ENCODE measurements at places on chromosomes 4 and X.

DNA sequence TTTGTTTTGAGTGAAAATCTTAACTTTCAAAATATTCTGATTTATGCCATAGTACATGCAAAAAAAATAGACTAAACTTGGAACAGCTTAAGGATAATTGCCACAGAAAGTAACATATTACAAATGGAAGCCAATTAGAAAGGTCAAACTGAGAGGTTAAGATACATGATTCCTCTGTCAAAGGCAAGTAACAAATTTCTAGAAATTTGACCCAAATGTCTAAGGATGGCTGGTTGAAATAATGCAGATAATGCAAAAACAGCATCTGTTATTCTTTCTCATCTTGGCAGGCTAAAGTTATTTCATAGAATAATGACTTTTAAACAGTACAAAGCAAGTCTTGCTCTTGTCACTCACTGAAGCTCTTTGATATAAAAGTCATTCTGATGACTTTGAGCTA, 10.5 kb downstream of the FGF5 start:
- no peak for DNase-seq

DNA sequence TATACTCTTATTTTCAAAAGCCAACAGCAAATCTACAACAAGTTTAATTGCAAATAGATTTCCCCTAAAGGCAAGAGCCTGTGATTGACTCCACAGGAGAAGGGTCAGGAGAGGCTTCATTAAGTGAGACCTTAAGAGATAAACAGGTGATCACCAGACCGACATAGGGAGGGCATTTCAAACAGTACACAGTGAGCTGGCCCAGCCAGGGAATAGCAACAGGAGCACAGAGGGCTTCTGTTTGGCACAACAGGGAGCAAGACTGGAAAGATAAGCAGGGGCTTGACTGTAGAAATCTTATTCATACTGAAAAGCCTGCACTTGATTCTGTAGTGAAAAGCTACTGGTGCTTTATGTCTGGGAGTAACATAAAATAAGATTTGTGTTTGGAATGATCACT, 3.9 kb downstream of the RUFY3 start:
- DNase-seq: no peak

DNA sequence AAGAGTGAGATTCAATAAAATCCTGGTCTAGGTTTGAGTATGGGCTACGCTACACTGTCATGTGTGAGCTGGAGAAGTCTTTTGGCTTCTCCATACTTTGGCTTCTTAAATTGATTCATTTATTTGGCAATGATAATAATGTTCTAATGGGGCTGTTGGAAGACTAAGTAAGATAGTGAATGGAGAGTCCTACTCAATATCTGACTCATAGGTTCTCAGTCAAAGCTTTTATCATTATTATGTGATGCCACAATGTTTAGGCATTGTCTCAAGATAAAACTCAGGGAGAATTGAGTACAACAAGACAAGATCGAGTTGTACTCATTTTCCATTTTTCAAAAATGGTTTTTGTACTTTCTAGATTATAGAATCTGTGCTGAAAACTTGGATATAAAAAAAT, 92.5 kb upstream of the VEGFC start:
- no peak for DNase-seq

DNA sequence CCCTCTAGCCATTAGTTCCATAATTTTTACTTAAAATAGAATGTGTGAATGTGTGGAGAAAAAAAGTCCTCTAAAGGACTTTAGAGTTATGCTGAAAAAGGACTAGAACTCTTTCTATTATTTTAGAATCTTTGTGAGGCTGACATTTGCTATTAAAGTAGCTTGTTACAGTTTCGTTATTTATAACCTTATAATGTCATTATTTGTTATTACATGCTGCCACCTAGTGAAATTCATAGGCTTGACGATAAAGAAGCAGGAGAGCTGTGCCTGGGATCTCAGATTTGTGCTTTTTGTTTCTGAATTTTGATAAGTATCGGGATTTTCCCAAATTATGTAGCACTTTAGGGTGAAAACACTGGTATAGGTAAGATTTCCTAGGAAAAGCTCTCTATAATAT, 38.5 kb upstream of the TAPT1 start:
- DNase-seq: no peak

DNA sequence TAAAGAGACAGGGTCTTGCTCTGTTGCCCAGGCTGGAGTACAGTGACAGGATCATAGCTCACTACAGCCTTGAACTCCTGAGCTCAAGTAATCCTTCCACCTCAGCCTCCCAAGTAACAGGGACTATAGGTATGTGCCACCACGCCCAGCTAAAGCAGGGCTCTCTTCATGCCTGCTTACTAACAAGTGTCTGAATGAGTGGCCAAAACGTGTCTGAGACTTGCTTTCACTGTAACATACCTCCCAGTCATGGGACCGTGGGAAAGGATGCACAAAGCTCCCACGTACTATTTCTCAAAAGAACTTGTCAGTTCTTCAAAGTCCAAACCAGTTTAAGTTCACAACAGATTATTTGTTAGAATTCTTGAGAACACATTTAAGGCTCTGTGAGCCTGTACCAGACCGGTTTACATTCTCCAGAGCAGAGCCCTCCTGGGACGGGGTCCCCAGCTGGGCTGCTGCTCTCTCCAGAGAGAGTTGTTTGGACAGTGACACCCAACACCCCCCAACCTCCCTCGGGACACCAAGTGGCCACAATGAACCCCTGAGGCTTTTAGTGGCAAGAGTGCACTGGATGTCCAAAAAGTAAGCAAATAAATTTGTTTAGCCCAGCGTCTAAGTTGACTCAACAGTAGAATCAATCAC, 24.1 kb downstream of the SH3KBP1 start:
- no peak for DNase-seq

DNA sequence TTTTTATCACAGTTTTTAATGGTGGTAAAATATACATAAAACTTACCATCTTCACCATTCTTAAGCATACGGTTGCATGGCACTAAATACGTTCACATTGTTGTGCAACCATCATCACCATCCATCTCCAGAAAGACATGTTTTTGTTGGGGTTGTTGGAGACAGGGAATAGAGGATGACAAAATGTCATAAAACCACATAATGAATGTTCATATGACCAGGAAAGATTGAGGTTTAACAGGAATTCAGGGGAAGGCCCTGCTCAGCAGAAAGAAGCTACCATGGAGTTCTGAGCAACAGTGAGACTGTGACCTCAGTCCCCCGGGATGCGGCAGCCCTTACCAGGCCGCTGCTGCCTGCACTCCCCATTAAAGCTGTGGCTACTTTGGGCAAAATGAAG, 63.9 kb upstream of the TRIM2 start:
- no peak for DNase-seq

DNA sequence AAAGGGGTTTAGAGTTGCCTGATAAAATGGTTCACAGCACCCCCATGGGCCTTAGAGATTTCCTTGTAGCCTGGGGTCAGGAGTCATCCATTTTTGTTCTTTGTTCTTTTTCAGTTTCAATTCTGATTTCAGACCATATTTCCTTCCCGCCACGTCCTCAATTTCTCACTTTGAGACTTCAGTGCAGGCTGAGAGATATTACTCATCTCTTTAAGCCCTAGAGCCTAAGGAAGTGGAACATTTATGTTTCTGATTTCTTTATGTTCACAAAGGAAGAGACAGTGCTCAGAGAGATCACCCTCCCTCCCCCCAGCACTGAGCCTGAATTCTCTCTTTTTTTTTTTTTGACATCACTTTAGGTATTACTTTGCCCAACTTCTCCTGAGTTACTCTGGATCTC, 56.3 kb downstream of the MSN start:
- no peak for DNase-seq
